Ammon's horn (tissue), 1 donor: ENCODE measurements at places on chromosomes 3 and 15.

DNA sequence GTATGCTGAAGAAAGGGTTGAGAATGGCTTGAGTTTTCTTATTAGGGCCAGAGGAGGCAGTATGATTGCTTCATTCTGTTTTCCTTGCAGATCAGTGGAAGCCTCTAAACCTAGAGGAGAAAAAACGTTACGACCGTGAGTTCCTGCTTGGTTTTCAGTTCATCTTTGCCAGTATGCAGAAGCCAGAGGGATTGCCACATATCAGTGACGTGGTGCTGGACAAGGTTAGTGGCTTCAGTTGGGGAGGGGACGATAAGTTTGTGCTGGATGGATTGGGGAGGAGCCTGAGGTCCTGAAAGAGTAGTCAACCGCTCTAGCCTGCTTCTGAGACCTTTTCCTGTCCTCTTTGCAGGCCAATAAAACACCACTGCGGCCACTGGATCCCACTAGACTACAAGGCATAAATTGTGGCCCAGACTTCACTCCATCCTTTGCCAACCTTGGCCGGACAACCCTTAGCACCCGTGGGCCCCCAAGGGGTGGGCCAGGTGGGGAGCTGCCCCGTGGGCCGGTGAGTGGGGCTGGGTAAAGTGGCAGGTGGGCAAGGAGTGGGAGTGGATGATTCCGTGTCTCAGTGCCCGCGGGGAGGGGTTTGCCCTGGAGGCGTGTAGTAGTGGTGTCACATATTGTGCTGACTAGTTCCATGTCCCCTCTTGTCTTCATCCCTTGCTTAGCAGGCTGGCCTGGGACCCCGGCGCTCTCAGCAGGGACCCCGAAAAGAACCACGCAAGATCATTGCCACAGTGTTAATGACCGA lies 8.5 kb downstream of the EIF4G1 start:
- DNase-seq: no peak

GRCh38 chr3:13795816-13796215 lies 84.1 kb downstream of the WNT7A start:
- DNase-seq: no peak

GRCh38 chr3:191246630-191247029 lies 47.6 kb downstream of the OSTN start:
- no peak for DNase-seq

DNA sequence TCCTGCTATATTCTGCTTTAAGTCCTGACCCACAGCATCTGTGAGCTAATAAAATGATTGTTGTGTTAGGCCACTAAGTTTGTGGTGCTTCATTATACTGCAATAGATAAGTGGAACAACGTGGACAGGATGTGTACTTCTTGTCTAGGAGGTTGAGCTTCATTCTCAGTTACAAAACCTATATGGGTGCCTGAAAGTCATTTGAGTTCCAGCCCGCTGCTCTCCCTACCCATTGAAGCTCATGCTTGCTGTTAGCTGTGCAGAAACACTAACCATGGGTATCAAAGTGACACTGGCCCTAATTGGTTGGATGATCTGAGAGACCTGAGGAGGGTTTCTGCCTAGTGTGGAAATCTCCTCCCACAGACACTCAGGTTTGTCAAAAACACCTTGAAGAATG lies 357.2 kb downstream of the PDCD6IP start:
- DNase-seq: no peak

GRCh38 chr3:97952872-97953271 lies 19.4 kb downstream of the RIOX2 start:
- no peak for DNase-seq

GRCh38 chr3:57059411-57059810 lies 1.1 kb upstream of the SPATA12 start:
- no peak for DNase-seq

DNA sequence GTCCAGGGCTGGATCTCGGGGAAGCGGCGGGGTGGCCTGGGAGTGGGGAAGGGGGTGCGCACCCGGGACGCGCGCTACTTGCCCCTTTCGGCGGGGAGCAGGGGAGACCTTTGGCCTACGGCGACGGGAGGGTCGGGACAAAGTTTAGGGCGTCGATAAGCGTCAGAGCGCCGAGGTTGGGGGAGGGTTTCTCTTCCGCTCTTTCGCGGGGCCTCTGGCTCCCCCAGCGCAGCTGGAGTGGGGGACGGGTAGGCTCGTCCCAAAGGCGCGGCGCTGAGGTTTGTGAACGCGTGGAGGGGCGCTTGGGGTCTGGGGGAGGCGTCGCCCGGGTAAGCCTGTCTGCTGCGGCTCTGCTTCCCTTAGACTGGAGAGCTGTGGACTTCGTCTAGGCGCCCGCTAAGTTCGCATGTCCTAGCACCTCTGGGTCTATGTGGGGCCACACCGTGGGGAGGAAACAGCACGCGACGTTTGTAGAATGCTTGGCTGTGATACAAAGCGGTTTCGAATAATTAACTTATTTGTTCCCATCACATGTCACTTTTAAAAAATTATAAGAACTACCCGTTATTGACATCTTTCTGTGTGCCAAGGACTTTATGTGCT lies 527 bp downstream of the B2M start:
- peak; percentile 39 for DNase-seq

- DNase-seq: no peak
These were observed 87.7 kb downstream of the VGLL4 start for GRCh38 chr3:11555881-11556633.

GRCh38 chr15:51060030-51060673 lies 34.6 kb downstream of the TNFAIP8L3 start:
- no peak for DNase-seq

- DNase-seq: no peak
These were observed 28.9 kb upstream of the RASGRP1 start for GRCh38 chr15:38593524-38593923.

DNA sequence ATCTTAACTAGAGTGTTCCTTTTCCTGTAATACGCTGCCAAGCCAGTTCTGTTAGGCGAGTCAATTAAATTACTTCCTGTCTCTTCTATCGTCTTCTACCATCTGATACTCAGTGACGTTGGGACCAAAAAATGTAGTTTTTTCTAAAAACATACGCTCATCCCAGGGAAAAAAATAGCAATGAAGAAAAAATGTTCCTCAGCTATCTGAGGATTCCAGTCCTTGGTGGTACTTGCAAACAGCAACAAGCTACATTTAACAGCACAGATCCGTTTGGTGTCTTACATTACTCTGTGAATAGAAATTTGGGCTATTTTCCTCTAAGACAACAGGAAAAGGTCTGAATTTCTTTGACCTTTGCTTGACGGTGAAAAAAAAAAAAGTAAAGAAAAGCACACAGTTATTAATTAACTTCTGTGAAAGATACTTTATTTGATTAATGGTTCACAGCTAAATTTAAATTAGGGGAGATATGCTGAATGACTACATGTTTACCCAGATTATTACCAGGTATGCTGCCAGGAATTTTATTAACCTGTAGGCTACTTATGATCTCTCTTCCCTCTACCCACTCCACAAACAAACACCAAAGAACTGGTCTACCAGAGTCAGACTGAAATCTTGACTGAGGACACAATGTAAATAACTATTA lies 254.4 kb upstream of the ZPLD1 start:
- DNase-seq: no peak

DNA sequence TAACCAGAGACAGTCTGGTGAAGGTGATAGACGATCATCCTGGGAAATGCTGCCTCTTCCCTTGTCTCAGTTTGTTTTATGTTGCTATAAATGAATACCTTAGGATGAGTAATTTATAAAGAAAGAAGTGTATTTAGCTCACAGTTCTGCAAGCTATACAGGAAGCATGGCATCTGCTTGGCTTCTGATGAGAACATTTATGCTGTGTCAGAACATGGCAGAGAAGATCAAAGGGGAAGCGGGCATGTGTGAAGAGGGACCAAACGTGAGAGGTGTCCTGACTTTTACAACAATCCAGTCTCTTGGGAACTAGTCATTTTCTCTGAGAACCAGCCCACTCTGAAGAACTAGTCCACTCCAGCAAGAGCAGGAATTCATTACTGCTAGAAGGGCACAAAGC lies 9.6 kb downstream of the CMC1 start:
- no peak for DNase-seq

DNA sequence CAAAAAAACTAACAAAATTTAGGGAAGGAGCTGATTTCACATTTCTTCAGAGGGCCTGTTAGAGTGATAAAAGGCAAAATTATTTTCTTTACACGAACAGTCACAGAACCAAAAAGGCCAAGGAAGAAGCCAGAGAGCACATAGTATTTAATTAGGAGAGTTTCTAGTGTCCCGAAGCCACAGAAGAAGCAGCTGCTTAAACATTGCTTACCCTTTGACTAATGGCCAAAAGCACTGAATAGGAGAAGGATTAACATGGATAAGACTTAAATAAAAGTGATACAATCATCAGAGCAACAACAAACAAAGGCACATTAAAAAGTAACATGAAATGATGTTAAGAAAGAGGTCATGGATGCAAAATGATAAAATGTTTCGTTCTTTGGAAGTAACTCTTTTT lies 98.6 kb downstream of the CHL1 start:
- DNase-seq: no peak
